ENCODE measurements at places on chromosomes 16 and 17. TPM values are rescaled to one million over a fixed set of nuclear protein-coding genes. Genes with fewer than 3 reads are reported as not detected.

RHBDL3 gene
- 1.2 TPM for total RNA-seq

SRCIN1 gene
- total RNA-seq = not detected

TM4SF5 gene
- not detected for total RNA-seq

TPSG1 gene
- not detected for total RNA-seq

FAM20A gene
- not detected for total RNA-seq

CETP gene
- 0.08 TPM for total RNA-seq

CRYM gene
- not detected for total RNA-seq

IRX6 gene
- not detected for total RNA-seq

KRT20 gene
- total RNA-seq = not detected

KIF19 gene
- not detected for total RNA-seq

ACAP1 gene
- not detected for total RNA-seq

MT1E gene
- total RNA-seq = 63.9 TPM

POLR3E gene
- total RNA-seq = 29.2 TPM

DNA sequence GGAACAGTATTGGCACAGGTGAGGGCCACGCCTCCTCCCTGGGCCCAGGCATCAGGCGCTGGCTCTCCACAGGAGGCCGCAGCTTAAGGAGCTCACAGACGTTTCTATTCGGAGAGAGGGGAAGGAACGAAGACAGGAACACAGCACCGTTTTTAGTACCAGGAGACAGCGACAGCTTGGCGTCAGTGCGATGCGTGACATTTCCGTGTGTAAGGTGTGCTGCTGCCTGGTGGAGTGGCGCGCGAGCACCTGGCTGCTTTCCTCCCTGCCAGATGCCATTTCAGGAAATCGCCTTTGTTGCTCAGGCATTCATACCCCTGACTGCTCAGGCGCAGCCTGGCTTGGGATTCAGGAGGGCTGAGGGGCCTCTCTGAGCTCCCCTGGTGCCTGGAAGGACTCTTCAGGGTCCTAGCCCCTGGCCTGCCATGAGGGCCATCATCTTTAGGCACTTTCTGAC is 367.5 kb downstream of the CPPED1 start:
- no peak for DNase-seq

DNA sequence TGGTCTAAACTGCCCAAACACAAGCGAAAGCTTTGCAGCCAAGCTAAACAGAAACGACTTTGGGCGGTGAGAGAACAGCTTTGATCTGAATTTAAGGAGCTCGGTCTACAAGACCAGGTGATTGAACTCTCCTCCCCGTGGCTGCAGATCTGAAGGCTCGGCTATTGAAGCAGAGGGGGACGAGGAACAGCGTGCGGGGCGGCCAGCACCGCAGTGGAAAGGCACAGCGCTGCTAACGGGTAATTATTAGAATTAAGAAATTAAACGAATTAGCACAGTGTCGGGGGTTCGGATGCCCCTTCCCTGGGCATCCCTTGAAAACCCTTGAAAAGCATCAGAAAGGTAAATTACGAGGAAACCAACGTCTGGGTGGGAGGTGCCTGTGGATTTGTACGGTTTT is 431 bp downstream of the TEKT3 start:
- no peak for DNase-seq

DNA sequence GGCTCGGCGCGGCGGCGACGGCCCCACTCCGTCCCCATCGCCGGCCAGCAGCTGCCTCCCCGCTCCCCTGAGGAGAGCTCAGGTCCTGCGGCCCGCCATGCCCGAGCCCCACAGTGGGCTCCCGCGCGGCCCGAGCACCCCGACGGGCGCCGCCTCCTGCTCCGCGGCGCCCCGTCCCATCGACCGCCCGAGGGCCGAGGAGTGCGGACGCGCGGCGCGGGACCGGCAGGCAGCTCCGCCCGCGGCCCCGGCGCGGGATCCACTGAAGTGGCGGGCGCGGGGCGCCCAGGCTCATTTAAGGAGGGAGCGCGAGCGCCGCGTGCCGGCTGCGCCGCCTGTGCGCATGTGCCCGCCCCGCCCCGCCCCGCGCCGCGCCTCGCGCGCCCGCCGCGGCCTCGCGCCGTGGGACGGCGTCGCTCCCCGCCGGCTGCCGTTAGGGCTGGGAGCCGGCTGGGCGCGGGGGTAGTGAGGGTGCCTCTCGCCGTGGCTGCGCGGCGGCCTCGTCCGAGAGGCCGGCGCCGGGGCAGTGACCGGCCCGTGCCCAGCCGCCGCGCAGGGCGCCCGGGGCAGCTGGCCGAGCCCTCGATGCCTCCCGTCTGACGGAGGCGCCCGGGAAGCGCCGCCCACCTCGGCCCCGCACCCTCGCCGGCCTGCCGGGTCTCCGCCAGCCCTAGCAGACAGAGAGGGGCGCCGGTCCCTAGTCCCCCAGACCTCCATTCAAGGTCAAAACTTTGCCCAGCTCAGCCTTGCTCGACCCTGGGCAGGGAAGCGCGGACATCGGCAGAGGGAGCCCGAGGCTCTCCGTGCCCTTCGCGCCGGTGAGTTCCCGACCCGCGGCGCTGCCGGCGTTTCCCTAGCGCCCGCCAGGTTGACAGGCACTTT is at the start of gene NETO2:
Gene NETO2, minus strand, starts transcription at position 269 of the 882 bp plus-strand sequence. CDS start 333 bp downstream, outside the sequence.
- peak; percentile 56 for DNase-seq

- no peak for DNase-seq
Measured at GRCh38 chr16:54847207-54847606, 83.5 kb upstream of the IRX5 start.

DNA sequence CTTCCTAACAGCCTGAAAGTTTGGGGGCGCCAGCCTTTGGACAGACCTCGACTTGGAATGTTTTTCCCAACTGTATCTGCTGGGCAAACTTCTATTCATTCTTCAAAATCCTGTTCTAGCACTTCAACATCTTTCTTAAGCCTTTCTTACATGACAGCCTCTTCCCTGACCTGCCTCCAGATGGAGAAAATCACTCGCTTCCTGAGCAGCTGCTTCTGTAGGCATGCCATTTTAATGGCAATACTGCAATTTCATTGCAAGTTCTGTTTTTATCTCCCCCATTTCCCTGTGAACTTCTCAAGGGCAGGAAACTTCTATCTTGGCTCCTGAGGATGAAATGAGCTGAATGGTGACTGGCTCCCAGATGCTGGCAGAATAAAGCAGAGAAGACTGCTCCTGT is 128.8 kb upstream of the ASIC2 start:
- DNase-seq = no peak

- DNase-seq = no peak
Measured at GRCh38 chr17:50832267-50832863, 3.0 kb upstream of the WFIKKN2 start.

GRCh38 chr16:50878966-50879615 is 137.2 kb downstream of the CYLD start:
- no peak for DNase-seq

GRCh38 chr16:79767421-79768275 is 167.1 kb upstream of the MAF start:
- DNase-seq = peak; percentile 75

DNA sequence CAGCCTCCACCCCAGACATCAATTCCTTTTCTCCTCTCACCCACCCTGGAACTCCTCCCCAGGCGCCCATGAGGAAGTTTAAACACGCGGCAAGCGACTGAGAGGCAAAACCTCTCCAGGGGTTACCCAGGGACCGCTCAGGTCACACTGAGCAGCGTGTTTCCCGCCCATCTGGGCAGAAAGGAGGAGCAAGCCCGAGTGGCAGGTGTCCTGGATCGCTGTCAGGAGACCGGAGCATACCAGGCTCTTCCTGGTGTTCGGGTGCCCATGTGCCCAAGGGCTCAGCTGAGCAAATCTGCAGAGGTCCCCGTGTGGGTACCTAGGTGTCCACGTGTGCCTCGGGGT is 491 bp downstream of the SLC25A19 start:
- DNase-seq = no peak

- no peak for DNase-seq
Measured at GRCh38 chr17:30915833-30916611, 5.7 kb upstream of the ADAP2 start.

GRCh38 chr16:22075776-22076175 is 16.6 kb upstream of the VWA3A start:
- no peak for DNase-seq

- peak; percentile 88 for DNase-seq
Measured at GRCh38 chr17:44014437-44015172, at the start of gene TMEM101. TMEM101 (minus strand) TSS chr17:44014963; CDS start chr17:44014952, 11 bp downstream.

DNA sequence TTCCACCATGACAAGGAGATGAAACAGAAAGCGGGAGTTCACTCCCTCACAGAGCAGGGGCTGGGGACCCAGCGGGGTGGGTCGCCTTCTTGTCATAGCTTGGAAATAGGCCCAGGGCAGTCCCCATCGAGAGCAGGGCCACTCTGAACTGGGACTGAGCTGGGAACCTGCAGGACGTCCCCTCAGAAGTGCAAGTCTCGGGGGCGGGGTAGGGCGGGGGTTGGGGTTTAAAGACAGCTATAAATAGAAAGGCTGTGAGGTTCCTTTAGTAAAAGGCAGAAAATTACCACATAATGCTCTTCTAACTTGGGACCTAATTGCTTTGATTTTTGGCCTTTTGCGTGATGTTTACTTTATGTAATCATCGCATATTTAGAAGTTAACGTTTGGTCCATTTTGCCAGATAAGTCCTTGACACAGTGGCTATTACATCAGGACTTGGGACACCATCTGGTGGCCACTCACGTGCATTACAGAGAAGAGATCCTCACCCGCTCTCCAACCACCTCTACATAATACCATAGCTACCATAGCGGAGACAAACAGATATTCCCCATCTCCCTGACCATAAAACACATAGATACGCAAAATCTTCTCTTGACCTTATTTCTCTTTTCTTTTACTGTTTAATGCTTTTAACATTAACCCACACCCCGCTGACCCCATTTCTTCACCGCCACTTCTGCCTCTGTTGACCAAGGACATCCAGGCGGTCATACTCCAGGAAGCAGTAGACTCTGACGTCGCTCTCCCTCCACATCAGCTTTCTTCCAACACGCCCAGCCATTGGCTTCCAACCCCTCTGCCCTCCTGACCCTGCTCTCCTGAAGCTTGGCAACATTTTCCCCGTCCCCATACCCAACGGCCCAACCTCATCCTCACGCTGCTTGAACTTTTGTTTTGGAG is 27.5 kb upstream of the PIK3R6 start:
- peak; percentile 41 for DNase-seq

GRCh38 chr17:1960545-1960912 is 64.6 kb downstream of the RTN4RL1 start:
- no peak for DNase-seq

DNA sequence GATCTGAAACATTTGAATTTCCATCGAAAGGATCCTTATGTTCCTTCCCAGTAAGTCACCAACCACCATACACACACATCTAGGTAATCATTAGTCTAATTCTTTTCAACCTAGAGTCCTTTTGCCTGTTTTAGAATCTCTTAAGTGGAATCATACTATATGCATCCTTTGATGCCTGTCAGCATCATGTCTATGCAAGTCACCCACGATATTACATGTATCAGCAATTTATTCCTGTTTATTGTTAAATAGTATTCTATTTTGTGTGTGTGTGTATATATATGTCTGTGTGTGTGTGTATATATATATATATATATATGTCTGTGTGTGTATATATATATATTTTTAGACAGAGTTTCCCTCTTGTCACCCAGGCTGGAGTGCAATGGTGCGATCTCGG is 78.9 kb upstream of the RPH3AL start:
- no peak for DNase-seq

DNA sequence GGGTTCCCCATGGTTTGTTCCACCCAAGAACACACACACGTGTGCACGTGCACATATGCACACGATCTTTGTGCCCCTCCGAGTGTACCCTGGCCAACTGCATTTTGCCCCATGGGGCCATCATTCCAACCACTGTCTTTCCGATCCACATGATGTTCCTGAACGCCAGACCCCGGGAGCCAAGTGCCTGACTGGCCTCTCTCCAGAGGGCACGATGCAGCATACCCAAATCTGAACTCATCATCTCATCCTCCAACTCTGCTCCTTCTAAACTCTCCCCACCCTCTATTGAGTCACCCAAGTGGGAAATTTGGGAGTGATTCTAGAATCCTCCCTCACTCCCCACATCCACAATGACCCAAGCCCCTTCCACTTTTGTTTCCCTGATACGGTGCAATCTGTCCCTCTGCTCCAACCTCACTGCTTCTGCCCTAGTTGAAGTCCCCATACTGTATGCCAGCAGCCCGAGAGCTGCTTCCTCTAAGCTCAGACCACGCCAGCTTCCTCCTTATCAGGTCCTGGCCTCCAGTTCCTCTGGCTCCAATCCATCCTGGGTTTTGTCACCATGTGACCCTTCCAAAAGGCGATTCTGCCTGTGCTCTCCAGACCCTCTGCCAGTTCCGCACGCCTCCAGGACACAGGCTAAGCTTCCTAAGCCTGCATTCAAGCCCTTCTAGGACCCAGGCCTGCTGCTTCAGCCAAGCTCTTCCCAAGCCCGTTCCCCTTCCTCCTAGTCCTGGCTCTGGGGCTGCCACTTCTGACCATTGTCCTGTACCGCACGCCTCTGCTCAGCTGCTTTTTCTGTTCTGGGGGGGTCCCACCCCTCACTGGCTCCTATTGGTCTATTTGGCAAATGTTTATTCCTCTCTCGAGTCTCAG is 10.1 kb upstream of the TMEM208 start:
- DNase-seq = no peak
